Skeletal muscle cell (primary cell): ENCODE measurements at places on chromosomes 13 and 19.
A peak's percentile ranks its signal among the peaks of the same experiment; 100 is the strongest.

DNA sequence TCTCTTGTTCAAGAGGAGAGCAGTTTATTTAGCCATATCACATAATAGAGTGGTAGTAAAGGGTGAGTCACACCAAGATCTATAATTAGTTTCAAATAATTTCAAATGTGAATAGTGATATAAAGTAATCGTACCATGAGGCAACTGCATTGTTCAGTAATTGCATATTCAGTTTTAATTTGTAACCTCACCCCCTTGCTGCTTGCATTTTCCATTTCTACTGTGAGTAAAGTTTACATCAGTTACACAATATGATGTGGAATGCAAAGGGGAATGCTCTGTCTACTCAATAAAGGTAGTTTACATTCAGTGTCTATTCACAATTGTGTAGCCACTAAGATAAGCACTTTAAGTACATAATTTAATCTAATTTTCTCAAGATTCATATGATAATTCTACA lies 1695.7 kb upstream of the SPRY2 start:
- DNase-seq: no peak

- DNase-seq: peak; percentile 35
These were observed 156.9 kb downstream of the ENOX1 start for GRCh38 chr13:43629691-43630480.

GRCh38 chr13:114151565-114152284 lies 19.3 kb upstream of the RASA3 start:
- no peak for DNase-seq

DNA sequence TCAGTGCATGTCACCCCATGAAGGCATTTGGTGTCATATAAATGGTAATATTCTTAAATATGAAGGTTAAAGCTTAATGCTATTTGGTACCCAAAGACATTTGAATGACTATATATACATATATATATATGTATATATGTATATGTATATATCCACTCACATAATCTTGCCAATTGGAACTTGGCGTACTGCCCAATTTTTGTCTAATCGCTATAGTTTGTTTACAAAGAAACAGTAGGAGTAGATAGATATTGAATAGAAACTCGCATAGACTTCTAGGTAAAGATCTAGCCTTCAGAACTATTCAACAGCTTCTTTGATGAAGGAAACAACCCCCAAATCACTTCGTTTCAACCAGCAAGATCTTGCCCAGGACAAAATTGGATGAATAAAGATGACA lies 24.1 kb downstream of the KLF5 start:
- DNase-seq: no peak

DNA sequence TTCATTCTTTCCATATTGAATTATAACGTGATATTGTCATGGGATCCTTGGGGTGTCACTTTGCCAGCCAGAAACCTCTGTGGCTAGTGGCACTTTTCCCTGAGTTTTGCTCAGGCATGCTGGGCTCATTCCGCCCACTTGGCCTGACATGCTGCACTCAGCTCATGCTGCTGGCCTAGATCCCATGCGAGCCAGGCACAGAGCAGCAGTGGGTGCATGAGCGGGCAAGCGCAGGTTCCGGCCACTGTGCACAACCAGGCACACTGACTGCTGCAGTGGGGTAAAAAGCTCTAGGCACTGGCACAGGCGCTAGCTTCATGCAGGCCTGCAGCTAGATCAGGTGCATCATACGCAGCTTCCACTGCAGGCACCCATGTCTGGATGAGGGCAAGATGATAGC lies 221.2 kb downstream of the MAB21L1 start:
- DNase-seq: no peak

DNA sequence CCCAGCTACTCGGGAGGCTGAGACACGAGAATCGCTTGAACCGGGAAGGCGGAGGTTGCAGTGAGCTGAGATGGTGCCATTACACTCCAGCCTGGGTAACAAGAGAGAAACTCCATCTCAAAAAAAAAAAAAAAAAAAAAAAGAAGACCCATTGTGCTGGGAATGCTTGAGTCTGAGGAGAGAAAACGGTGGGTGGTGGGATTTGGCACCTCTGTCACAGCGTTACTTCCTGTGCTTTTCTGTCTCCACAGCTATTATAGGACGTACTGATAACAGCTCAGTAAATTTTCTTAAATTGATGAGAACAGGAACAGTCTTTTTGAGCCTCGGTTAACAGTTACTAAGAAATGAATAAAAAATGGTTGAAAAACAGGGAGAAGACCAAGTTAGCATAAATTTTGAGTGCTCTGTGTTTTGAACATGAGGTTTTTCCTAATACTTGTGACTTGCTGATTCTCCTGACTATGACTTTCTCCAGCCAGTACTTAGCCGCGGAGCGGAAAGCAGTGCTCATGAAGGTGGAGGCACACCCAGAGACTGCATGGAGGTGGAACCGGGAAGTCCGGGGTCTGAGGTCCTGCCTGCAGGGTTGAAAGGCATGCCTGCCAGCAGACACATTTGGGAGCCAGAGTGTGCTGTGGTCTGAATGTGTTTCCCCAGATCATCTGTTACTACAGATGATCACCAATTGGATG lies 55.3 kb upstream of the TEX29 start:
- DNase-seq: no peak

GRCh38 chr13:98055623-98056022 lies 87.3 kb upstream of the FARP1 start:
- DNase-seq: no peak
